ENCODE measurements at places on chromosomes 5 and 9.

DNA sequence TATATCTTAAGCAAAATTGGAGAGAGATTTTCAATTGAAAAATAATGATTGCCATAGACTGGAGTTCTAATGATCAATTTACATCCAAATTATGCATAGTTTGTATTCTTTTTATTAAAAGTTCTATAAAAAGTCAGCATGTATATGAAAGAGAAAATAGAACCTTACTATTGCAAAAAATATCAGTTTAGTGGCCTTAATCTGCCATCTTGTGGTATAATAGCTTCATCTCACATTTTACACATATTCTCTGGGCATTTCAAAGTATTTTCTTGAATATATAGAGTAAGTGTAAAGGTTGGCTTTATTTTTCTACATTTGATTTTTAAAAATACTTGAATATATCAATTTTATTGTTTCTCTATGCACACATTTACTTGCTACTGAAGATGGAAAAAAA, 1858.6 kb upstream of the CDH9 start:
- no peak for DNase-seq

DNA sequence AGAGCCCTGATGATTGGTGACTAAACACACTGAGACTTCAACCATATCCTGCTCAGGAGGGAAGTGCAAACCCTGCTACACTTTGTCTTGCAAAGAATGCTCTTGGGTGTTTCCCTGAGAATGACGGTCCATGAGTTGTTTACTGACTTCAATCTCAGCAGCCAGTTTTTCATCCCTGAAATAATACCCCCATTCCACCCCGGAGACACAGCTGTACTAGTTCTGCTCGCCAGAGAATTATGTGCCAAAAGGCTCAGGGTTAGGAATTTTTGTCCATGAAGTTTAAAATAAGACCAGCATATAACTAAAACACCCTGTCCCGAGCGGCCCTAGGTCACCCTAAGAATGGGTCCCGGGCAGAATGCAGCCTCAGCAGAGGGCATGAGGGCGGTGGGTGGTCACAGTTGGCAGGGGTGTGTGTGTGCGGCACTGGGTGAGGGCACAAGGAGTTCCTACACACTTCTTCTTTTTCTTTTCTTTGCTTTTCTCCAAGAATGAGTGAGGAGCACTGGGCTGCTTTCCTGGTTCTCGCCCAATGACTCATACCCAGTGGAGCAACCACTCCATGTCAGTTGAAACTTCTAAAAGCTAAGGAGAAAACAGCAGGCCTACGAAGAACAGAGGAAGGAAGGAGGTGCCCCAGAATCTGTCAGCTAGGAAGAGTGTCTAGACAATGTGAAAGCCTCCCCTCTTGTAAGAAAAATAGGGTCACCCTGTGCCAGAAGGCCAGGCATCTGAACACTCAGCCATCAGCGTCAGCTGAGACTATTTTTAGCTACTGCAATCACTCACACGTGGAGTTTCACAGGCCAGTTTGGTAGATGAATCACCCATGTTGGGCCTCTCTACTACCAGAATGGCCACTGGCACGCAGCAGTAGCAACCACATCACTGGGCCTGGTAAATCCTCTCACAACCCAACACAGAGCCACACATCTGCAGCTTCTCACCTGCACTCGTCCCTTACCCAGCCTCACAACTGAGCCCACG, 105.9 kb downstream of the DPYSL3 start:
- peak; percentile 80 for DNase-seq

DNA sequence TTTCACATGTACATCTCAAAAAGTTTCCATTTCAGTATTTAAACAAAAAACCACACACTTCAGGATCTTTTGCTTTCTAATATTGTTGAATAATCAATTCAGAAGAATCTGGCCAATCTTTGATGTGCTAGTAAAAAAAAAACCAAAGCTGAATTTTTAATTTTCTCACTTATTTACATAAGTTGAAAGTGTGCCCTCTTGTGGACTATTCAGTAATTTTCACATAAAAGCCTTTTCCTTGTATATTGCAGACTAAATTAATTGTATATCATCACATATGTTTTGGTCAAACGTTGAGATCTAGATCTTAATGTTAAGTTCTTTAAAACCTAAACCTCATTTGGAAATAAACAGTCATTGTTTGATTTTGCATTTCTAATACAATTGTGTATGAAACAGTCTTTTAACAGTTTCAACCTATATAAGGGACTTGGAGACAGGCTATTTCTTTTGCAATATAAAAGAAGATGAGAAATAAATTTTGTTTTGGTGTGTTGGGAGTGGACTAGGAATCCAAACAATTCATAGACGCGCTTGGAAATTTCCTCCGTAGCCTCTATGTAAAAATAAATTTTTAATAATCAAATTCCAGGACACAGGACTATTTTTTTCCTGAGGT, 68.1 kb downstream of the NIPBL start:
- DNase-seq: peak; percentile 59

GRCh38 chr9:78909566-78909965, 612.6 kb downstream of the PSAT1 start:
- DNase-seq: no peak

- DNase-seq: no peak
Observed at GRCh38 chr9:89935115-89935514, 330.3 kb downstream of the GADD45G start.

- DNase-seq: peak; percentile 68
Observed at GRCh38 chr9:97853844-97854695, 1.0 kb downstream of the FOXE1 start.

- DNase-seq: no peak
Observed at GRCh38 chr9:36864491-36865410, 169.3 kb downstream of the PAX5 start.

- no peak for DNase-seq
Observed at GRCh38 chr5:173594061-173594460, 22.4 kb downstream of the BOD1 start.

GRCh38 chr9:16784002-16784401, 86.5 kb downstream of the BNC2 start:
- no peak for DNase-seq

DNA sequence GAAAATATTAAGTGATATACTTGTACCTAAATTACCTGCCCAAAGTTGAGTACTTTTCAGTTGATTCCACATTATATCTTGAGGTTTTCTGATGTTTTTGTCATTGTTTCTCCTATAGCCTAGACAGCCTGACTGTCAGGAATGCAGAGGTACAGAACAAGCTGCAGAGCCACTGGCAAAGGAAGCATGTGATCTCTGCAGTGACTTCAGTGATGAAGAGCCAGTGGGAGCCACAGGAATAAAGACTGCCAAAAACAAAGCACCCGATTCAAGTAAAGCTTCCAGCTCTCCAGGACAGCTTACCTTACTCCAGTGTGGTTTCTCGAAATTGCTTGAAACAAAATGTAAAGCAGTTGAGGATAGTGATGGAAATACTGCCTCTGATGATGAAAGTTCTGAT, 96.3 kb downstream of the ERCC6L2 start:
- no peak for DNase-seq

DNA sequence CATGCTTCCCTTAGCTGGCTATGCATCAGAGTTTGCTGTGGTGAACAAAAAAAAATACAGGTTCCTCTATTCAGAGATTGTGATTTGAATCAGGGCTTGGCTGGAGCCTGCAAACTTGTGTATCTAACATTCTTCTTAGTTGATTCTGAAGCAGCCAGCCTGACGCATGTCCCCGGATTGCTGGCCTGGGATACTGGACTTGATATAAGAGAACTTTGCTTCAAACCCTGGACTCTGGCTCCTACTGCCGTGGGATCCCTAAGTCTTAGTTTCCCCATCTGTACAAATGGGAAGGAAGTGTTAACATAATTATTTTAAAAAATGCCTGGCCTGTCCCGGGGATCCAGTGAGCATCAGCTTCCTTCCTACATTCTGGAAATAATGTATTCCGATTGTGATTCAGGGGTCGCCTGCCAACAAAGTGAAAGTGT, 292.8 kb downstream of the ARHGEF28 start:
- DNase-seq: no peak

- DNase-seq: no peak
Observed at GRCh38 chr5:14768508-14769365, 102.8 kb downstream of the ANKH start.

DNA sequence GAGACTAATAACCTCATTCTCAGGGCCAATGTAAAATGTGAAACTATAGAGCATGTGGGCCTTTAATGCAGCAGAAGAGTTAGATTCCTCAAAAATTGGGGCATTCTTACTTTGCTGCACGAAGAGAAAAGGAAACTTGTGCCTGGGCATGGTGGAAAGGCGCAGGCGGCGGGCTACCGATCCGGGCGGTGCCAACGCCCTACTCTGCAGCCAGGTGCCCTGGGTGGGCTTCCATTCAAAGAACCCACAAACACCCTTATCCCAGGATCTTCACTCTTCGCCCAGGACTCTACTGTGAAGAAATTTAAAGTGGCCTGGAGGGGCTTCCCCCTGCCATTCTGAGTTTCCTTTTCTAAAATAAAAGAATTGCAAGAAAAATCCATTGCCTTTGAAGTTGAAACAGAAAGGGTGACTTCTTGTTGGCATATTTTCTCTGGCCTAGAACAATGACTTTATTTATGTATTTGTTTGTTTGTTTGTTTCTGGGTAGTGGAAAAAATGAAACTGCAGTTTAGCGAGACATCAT, 124.9 kb downstream of the TMEM161B start:
- DNase-seq: no peak

- peak; percentile 49 for DNase-seq
Observed at GRCh38 chr9:87324613-87325194, 173.0 kb upstream of the DAPK1 start.

GRCh38 chr9:114017741-114018715, 60.1 kb downstream of the AMBP start:
- DNase-seq: no peak

DNA sequence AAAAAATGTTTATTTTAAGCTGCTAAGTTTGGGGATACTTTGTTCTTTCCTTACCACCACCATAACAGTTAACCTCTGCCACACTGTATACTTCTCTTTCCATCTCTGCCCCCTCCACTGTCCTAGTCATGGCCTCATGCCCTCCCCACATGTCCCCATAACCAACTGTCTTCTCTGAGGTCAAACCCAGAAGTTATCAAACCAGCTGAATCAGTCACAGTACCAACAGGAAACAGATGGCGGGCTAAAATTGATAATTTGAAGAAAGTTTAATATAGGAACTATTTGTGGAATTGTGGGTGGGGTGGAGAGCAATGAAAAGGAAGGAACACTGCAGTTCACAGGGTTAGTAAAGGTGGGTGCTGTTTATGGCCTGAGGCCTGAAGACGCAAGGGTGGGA, 5.7 kb upstream of the DCTN4 start:
- peak; percentile 51 for DNase-seq

GRCh38 chr9:72185561-72185960, 36.3 kb downstream of the GDA start:
- DNase-seq: no peak

GRCh38 chr5:171852255-171852681, 66.7 kb downstream of the SMIM23 start:
- DNase-seq: peak; percentile 69

DNA sequence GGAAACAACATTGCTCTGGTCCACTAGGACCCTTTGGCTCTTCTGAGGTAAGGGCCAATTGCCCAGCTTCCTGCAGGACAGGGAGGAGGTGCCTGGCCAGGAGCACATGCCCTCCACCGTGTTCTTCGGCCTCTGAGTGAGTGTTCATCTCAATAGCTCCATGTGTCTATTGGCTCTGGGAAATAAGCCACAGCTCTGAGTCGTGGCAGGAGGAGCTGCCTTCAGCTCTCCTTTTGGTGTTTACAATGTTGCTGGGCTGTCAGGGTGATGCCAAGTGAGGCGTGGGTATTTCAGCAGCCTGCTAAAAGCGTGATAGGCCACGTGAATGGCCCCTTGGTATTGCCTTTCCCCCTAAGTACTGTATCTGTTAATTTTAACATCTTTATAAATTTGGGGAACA, 26.6 kb downstream of the GADD45G start:
- DNase-seq: no peak

- no peak for DNase-seq
Observed at GRCh38 chr9:136856079-136856476, 3.9 kb downstream of the MAMDC4 start.

DNA sequence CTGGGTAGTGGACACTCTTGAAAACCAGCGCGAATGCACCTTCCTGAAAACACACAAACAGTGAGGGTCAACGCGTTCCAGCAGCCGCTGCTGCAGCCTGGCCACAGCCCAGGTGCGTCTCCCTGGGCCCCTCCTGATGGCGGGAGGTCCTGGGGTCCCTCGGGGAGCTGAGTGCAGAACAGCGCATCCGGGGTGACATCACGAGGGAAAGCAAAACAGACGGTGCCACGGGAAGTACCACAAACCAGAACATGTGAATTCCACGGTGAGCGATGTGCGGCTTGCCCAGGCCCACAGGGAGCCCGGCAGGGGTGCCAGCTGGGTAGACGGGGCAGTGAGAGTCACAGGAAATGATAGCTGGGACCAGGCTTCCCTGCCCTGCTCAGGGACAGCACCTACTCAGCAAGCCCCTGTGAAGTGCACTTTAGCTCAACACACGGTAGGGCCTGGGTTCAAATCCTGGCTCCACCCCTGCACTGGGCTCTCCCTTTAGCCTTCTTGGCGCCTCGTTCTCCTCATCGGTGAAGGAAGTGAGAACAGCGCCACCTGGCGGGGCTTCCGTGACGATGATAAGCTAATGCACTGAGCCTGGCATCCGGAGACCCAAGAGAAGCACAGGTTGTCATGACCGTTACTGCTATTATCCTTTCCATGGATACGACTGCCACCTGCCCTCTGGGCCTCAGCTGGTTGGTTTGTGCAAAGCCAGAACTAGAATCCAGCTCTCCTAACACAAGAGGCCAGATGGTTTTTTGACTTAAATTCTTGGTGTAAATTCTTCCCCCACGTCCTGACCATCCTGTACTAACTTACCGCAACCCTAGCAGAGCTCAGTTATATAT, 24.6 kb downstream of the GFPT2 start:
- DNase-seq: peak; percentile 75

GRCh38 chr5:121189342-121190305, 662.1 kb upstream of the FTMT start:
- DNase-seq: no peak

GRCh38 chr5:84725946-84726570, 341.4 kb upstream of the EDIL3 start:
- DNase-seq: no peak

DNA sequence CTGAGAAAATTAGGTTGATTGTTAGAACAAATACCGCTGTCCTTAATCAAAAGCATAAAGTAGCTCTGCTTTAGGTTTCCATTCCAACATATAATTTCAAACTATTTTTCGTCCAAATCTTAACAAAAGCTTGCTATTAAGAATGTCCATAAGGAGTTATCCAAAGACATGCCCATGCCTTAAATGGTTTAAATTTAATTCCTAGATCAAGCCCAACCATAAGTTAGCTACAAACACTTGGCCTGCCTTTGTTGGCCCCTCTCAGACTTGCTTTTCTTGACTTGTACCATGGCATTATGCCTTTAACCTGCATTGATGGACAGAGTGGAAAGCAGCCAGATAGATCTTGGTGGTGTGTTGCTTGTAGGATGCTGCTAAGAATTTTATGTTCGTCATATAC, 8.8 kb downstream of the GARNL3 start:
- no peak for DNase-seq

Measured in CD14-positive monocyte (primary cell).